Stimulated activated CD4-positive, alpha-beta T cell treated with anti-CD3 and anti-CD28 coated beads, Interleukin-15, amount 100 ng/mL, for 48 hours (primary cell): ENCODE measurements at places on chromosomes 13 and 19.

- no peak for DNase-seq
Observed at GRCh38 chr13:104301171-104301975, 1235.2 kb upstream of the SLC10A2 start.

DNA sequence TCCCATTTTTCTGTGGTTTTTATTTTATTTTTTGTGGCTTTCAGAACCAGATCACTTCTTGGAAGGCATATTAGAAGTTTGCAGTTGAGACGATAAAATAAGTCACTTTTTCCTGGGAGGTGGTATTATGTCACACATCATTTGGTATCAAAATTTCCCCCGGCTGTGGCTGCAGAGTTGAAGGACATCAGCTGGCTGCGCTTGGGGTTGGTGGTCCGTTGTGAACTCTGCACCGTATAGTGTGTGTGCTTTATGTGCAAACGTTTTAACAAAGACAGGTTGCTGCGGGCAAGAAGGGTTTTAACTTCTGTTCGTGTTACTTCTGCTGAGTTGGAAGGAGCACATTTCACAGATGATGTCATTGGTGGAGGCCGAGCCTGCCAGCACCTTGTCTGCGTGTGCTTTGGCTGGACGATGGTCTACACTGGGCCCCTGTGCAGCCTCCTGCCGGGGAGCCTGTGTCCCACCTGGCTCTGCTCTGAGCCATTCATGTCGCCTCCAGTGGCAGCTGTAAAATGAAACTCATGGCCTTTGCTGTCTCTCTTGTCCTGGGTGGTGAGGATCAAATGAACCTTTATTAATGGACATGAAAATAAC is 9.6 kb downstream of the ATP11A start:
- DNase-seq: no peak

- DNase-seq: no peak
Observed at GRCh38 chr19:53880711-53881481, 1.1 kb upstream of the PRKCG start.

- DNase-seq: no peak
Observed at GRCh38 chr13:21148557-21149258, 27.6 kb downstream of the SKA3 start.

DNA sequence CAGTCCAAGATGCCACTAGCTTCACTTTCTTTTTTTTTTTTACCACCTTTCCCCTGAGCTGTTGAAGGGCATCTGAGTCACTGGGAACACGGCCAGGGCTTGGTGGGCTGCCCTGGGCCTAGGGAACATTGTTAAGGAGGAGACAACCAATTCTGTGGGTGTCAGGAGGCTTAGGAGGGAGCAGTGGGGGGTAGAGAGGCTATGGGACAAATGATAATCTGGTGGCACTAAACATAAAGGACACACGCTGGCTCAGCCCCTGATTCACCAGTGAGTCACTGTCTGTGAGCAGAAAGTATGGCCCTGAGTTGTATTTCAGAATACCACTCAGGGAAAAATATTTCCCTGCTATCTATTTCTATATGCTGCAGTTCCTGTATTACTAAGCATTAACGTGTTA is 207.8 kb downstream of the DCLK1 start:
- no peak for DNase-seq

DNA sequence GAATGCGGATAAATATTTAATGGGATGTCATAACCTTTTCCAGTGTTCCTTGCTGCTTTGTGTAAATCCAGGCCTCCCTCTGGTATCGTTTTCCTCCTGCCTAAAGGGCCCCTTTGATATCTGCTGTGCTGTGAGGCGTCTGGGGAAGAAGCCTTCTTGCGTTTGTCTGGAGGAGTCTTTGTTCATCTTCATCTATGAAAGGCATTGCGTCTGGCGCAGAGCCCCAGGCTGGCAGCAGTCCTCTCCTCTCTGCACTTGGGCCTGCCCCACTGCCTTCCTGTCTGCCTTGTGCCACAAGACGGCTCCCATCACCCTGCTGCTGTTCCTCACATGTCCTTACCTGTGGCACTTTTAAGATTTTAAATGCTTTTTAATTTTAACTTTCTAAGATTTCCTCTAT is 9.8 kb downstream of the PROZ start:
- no peak for DNase-seq
